ENCODE measurements at places on chromosomes 12 and 14.

DNA sequence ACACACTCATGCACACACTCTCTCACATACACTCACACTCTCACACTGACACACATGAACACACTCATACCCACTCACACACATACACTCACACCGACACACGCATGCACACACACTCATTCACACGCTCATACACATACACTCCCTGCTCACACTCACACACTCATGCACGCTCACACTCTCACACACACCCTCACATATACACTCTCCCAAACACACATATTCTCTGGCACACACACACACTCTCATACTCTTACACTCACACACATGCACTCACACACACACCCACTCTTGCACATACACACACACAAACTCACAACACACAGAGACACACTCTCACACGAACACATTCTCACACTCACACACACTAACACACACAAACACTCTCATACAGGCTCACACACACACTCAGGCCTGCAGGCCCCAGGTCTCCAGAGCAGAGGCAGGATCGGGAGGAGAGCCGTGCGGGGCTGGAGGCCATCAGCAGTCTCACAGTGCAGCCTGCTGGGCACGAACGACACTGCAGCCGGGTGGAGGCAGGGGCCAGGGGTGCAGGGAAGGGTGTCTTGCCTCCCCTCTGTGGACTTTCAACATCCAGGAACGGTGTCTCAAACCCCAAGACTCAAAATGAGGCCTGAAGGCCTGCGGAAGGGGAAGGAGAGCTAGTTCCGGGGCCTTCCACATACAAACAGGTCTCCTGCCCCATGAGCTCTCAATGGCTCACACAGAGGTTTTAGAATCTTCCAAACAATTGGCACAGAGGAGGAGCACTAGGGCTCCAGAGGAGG lies 148.7 kb downstream of the ANO2 start:
- DNase-seq: no peak

- DNase-seq: no peak
Measured at GRCh38 chr12:20426191-20426590, 57.9 kb downstream of the PDE3A start.

DNA sequence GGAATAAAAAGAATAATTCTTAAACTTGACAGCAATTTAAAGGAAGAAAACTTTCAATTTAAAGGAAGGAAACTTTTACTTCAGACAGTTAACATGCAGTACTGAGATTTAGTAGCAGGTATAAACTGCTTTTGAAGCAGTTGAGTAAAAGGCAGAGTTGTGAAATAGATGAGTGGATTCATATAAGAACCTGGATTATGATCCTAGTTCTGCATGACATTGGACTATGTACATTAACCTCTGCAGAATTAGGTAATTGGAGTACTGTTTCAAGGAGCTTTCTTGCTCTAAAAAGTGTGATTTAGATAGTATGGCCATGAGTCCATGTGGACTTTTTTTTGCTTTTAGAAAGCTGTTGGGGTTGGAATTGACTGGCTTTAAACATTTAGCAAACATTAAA lies 29.7 kb downstream of the ATP2A2 start:
- no peak for DNase-seq

DNA sequence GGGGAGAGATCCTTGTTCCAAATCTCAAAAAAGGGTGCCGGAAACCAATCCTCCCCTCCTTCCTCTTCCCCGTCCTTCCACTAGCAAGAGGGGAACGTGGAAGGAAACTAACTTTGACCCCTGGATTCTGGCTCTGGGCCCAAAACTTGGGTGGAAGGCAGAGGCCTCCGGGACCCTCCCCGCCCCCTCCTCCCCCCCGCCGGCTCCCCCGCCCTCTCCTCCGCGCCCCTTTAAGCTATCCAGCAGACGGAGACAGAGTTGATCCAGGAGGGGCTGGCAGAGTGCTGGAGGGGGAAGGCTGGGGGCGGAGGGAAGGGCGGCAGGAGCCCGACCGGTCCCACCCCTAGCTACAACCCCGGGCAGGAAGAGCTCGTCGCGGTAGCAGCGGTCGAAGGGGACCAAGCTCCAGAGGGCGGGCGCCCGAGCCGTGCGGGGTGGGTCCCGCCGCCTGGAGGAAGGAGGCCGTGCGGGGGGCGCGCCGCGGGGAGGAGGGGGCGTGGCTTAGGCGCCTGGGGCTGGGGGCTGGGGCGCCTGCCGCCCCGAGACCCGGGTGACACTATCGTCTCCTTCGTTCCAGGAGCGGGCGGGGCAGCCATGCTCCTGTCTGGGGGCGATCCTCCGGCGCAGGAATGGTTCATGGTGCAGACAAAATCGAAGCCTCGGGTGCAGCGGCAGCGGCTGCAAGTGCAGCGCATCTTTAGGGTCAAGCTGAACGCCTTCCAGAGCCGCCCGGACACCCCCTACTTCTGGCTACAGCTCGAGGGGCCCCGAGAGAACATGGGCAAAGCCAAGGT lies at the start of gene NYNRIN:
NYNRIN (plus strand) TSS at position 351 of the 794 bp plus-strand sequence; CDS start at position 595, 244 bp downstream.
- no peak for DNase-seq

DNA sequence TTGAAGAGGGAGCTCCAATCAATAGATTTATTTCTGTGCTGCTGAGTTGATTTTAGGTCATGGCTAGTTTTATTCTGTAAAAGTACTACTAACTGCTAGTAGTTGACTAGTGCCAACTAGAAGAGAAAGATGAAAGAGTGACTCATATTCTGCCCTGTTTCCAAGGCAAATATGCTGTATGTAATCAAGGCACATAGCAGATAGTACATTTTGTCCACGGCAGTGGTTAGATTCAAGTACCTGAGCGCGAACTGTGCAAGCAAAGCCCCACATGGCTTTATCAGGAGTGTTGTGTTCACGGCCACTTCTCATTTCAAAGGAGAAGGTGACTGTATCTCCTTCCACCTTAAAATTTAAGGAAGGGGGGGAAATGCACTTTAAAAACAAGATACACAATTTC lies 126.8 kb downstream of the TRAFD1 start:
- no peak for DNase-seq

GRCh38 chr14:94903883-94904282 lies 134.0 kb upstream of the GSC start:
- no peak for DNase-seq

GRCh38 chr12:129848876-129849275 lies 54.9 kb downstream of the TMEM132D start:
- no peak for DNase-seq

DNA sequence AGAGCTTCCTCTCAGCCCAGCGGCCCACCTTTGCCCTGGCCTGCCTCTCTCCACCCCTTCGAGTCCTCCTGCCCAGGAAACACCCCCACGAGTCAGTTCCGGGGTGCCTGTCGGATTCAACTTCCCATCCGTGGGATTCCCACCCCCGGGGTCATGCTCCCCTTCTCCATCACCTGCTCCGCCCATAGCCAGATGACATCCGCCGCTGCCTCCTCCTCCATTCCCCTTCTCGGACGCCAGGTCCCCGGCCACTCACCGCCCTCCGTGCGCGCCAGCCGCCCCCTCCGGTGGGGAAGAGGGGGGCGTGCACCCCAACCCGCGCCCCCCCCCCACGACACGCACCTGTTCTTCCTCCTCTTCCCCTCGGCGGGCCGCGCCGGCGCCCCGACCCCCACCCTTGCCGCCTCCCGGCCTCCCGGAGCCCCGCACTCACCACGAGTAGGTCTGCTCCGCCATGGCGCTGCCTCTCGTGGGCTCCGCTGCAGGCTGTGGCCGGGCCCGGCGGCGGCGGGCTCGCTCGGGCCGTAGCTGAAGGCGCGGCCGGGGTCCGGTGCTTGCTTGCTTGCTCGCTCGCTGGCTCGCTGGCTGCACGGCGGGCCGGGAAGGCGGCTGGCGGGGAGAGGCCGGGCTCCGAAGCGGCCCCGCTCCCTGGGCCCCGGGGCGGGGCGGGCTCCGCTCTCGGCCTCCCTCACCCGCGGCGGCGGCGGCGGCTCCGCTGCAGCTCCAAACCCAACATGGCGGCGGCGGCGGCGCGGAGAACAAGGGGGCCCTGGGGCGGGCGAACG lies 554 bp downstream of the SPPL3 start:
- peak; percentile 53 for DNase-seq

DNA sequence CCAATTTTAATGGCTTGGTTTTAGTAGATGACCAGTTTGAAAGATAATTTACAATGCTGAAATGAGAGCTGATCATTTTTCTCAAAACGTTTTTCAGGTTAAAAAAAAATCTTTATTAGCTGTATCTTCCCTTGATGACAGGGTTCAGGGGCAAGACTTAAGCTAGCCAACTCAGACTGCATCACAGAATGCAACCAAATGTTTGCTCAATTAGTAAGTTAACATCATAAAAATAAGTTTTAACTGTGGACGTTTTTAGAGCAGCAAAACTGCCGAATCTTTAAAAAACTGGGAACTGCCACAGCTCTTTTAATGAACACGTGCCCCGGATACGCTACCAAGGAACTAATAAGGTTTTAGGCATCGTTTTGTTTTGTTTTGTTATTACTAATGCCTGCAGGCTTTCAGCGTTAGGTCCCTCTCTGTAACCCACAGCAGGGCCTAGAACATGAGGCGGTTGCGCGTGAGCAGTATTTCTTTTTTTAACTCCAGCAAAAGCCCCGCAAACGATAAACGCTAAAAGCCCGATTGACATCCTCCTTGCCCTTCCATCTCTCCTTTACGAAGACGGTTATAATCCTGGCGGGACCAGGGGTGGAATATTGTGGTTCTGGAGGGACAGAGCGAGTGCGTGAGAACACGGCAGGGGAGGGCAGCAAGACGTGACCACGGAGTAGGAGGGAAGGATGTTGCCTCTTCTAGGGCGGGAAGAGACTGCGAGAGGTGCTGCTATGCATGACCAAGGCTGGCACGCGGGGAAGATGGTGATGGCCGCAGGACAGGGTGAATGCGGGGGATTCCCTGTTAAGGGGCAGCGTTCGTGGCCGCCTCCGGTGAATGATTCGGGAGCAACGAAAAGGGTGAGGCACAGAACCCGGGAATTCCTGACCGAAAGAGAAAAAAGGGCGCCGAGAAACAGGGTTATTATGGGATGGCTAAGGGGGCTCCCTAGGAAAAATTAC lies 652 bp downstream of the SUPT16H start:
- peak; percentile 23 for DNase-seq

DNA sequence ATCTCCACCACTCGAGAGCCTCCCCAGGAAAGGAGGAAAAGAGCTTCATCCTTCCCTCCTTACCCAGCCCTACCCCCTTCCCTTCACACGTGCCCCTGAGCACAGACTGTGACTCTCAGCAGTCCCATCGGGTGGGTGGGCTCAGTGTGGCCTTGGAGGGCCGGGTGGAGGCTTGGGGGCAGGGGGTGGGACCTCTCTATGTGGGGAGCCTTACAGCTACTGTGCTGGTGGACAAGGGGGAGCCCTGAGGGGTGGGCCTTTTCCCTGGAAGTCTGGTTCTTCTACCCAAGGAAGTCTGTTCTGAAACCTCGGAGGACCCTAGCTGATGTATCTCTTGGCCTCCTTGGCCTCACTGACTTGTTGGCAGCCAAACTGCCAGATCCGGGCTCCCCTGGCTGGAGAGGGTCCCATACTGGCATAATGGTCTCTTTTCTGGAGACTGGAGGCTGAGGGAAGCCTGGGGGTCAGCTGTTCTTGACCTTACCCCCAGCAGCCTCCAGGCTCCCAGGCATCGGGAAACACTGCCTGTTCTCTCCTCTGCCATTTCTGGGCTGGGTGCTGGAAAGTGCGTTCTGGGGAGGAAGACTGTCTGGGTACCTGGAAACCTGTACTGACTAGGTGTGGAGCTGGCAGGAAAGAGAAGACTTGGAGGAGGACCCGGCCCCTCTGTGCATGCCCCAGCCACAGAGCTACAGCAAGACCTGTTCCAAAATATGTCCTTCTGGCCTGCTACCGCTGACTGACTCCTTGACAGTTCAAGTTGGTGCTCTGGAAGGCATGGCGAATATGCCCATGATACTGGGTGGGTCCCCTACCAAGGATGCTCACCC lies 7.6 kb downstream of the VASH1 start:
- DNase-seq: no peak

- no peak for DNase-seq
Measured at GRCh38 chr14:31994391-31995033, 82.6 kb upstream of the ARHGAP5 start.

DNA sequence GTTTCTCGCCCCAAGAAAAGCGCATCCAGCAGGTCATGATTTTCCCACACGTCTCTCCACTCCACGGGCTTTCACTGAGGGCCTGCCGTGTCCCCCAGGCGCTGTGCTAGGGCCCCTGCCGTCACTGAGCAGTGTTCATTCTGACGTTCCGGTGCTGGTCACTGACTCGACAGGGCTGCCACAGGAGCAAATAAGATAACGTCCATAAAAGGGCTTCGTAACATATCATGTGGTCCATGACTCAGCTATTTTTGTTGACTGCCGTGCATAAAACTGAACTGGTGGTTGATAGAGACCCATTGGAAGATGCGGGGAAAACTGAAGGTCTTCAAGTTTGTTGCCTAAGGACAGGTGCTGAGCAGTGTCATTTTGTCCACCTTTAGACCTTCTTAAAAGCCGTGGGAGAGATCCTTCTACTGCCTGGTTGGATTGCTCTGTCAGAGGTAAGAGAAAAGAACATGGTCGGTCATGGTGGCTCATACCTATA lies 46.3 kb downstream of the ADGRD1 start:
- DNase-seq: no peak

DNA sequence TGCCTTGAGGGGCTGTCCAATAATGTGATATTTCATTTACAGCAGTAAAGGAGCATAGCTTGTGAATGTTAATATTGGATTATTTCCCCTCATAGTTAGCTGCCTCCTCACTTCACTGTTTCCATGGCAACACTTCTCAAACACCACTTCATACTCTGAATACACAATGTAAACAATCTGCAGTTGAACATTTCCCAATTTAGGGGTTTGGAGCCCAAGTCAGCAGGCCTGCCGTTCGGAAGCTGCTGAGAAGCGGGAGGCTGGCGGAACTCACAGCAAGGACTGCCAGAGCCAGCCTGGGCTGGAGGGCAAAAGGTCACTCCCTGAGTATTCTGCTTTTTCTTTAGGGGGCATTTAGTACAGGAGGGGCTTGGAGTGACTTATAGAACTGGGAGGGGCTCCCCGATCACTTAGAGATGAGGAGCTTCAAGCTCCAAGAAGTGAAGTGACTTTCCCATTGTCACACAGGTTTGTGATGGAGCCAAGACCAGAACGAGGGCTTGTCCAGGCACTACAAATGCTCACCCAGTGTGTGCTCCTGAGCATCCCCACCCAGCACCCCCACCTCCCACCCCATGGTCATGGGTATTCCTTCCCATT lies 12.1 kb upstream of the SLC24A4 start:
- no peak for DNase-seq
